D721Med (cell line): ENCODE measurements at places on chromosomes 5 and 9.

DNA sequence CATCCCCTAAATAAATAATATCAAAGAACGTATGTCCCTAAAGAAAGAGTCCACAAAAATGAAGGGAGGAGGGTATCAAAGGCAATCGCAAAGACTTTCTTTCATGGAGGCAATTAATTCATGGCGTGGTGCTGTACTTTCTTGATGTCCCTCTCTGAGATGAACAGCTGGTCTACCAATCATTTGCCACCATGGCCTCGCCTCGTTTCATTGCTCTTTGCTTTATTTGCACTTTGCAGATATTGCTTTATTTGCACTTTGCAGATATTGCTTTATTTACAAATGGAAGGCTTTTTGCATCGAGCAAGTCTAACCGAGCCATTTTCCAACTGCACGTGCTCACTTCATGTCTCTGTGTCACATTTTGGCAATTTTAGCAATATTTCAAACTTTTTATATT is 104.0 kb upstream of the PTCH1 start:
- DNase-seq, result no peak

GRCh38 chr9:127723444-127723843 is 7.6 kb downstream of the TTC16 start:
- DNase-seq, result no peak

- DNase-seq, result no peak
These were observed 453.6 kb downstream of the CSNK1G3 start for GRCh38 chr5:123965626-123966025.

DNA sequence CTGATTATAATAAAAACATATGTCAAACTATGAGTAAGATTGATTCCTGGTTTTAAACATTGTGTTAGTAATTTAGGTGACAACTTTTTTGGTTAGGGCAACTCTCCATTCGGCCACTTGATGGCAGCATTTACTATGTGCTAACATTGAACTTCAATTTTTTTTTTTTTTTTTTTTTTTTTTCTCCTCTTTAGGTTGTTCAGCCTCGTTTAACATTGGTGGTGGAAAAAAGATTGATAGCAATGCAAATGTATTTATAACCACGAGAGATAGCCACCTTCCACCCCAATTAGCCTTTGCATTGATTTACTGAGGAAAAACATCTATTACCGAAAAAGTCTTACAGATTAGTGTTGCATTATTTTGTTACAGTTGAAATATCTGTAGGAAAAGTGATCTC is 159.1 kb downstream of the CSNK1G3 start:
- DNase-seq, result no peak

DNA sequence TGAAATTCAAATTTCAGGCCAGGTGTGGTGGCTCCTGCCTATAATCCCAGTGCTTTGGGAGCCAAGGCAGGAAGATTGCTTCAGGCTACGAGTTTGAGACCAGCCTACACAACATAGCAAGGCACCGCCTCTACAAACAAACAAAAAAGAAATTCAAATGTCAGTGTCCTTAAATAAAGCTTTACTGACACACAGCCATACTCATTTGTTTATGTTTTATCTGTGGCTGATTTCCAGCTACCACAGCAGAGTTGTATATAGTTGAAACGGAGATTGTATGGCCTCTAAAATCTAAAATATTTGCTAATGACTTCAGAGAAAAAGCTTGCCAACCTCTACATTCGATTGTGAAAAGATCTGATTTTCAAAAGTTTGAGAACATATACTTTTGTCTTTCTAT is 15.4 kb downstream of the SHLD3 start:
- no peak for DNase-seq

GRCh38 chr9:135791431-135792267 is 89.7 kb downstream of the KCNT1 start:
- no peak for DNase-seq

GRCh38 chr5:169395136-169395535 is 94.2 kb upstream of the SLIT3 start:
- DNase-seq, result no peak

DNA sequence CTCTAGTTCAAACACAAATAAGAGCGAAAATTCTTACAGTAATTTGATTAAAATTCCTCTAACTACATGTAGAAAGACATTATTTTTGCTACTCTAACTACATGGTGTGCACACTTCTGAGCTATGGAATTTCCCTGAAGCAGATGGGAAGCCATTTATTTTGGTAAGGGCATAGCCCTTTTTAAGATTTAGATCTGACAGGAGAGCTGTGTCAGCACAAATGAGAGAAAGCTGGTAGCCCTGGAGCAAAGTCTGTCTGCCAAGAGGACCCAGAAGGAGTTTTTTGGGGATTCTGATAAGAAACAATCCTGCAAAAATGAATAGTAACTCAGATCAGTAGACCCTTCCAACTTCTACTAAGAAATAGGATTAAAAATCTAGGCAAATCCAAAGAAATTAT is 595.9 kb upstream of the MEF2C start:
- no peak for DNase-seq

- no peak for DNase-seq
These were observed 152.2 kb upstream of the MPDZ start for GRCh38 chr9:13431692-13432091.

- no peak for DNase-seq
These were observed 62.7 kb downstream of the CAVIN4 start for GRCh38 chr9:100640447-100641050.

GRCh38 chr5:141496038-141496437 is 7.2 kb downstream of the PCDHGC5 start:
- DNase-seq, result no peak

GRCh38 chr5:8418049-8418426 is 549.1 kb downstream of the MTRR start:
- DNase-seq, result no peak

DNA sequence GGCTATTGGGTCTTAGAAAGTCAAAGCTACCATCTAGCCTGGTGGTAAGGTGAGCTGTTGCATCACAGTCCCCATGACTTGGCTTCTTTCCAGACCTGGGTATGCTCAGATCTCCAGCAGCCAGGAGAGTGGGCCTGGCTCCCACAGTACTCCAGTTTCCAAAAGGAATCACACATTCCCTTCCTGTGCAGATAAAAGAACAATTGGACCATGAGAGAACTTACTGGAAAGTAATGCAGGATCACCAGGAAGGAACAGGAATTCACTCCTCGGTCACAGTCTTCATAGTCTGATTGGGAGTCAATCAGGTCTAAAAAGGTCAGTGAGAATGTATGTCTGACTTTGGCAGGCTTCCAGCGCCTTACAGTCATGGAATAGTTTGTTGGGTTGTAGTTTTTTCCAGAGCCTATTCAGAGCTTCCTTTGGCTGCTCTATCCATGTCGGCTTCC is 47.8 kb upstream of the CD180 start:
- DNase-seq, result no peak

GRCh38 chr5:75306746-75307145 is 30.3 kb upstream of the HMGCR start:
- DNase-seq, result no peak

- no peak for DNase-seq
These were observed 141.5 kb downstream of the TRPM3 start for GRCh38 chr9:70979966-70980365.

GRCh38 chr9:115628426-115628825 is 510.5 kb upstream of the TNC start:
- no peak for DNase-seq

DNA sequence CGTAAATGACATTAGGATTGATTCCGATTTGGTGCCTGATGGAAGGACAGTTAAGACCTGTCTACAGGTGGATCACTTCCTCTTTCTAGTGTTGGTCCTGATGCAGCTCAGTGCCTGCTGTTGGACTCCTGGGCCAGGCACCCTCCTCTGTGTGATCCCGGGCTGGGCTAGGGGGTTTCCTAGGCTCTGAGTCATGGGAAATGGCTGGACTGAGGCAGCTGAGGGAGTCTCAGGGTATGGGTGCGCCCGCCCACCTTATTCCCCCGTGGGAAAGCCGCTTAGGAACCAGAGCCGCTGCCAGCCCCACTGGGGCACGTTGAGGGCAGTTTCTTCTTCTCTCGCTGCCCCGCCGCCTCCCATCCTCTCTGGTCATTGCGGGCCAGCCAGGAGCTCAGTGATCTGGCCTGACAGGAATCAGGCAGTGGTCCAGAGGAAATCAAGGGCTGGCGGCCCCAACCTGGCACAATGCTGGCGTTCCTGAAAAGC is 12.9 kb downstream of the TCF7 start:
- DNase-seq, result no peak

DNA sequence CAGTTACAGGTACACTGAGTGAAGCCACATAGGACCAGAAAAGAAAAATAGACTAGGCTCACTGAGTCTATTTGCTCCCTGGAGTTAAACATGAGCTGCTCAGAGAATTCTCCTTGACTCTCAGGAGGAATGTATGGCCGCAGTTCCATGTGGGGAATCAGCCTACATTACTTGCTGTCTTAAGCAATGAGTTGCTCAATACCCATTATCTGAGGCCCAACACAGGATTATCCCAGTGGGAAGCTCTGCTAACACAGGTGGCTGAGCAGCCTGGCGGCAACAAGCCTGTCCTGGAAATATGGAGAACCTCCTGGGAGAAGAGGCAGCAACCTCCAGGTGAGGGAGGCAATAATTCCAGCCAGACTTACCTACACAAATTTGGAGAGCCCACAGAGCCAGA is 177.5 kb upstream of the NREP start:
- DNase-seq, result no peak

DNA sequence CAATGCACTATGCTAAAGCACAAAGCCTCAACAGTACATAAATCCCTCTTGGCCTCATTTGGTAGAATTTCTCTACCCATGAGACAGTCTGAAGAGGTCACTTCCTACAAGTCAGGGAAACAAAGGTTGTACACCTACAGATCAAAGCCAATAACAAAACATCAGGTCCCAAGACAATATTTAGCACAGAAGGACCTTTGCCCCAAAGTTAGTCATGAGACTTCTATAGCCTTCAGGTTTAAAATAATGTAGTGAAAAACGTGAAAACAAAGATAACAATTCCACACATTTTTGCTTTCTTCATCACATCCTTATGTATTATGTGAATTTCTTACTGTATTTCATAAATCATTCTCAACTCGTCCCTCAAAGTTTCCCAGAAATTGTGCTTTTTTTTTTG is 15.8 kb downstream of the AFF4 start:
- no peak for DNase-seq

DNA sequence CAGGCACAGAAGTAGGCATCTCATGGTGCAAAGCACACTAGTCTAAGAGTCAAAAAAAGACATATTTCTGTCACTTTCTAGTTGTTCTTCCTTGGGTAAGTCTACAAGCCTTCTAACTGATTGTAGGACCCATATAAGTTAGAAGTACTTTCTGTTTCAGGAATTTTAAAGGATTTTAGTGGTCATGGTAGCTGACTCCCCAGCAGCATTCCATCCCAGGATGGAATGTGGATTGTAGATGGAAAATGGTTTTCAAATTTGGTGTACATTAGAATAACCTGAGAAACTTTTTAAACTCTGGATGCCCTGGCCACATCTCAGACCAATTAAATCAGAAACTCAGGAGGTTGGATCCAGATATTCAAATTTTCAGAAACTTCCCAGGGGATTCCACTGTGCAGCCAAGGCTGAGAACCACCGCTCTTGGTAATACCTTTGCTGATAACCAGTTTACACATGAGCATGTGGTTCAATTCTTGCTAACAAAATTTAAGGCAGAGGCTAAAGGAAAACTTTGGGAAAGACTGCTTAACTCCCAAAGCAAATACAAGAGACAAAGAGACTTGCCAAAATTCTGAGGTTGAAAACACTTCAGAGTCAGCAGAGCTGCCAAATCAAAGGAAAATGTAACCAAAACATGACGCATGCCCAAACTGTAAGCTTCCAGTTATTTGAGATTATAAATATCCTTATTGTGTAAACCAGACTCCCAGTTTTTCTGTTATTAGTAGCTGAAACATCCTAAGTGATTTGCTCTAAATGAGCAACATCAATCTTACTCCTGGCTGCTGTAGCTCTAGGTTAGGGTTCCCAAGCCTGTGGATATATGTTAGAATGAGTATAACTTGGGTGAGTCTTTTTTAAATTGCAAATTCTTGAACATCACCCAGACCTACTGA is 145.4 kb upstream of the MTAP start:
- no peak for DNase-seq

- DNase-seq, result no peak
These were observed 816.1 kb upstream of the C9orf72 start for GRCh38 chr9:28389411-28389810.

GRCh38 chr5:161863811-161864210 is 15.9 kb downstream of the GABRA1 start:
- DNase-seq, result no peak

GRCh38 chr9:110303133-110303532 is 34.5 kb downstream of the TXNDC8 start:
- DNase-seq, result no peak

GRCh38 chr5:16539169-16539666 is 73.6 kb upstream of the ZNF622 start:
- DNase-seq, result no peak
